ENCODE measurements at places on chromosomes 1 and 21. TPM values are rescaled to one million over a fixed set of nuclear protein-coding genes. Genes with fewer than 3 reads are reported as not detected.

GRCh38 chr1:56363007-56363770 is 216.2 kb downstream of the PLPP3 start:
- DNase-seq = no peak

GRCh38 chr1:67850611-67851075 is 17.4 kb upstream of the GNG12 start:
- DNase-seq = no peak

- DNase-seq = no peak
Measured at GRCh38 chr1:75855734-75856133, 59.1 kb downstream of the MSH4 start.

GRCh38 chr1:245650441-245650960 is 495.7 kb downstream of the KIF26B start:
- DNase-seq = no peak

The PER3 gene
- 8.5 TPM for total RNA-seq

The DCDC2B gene
- not detected for total RNA-seq

Data from osteocyte (in vitro differentiated cells).